CD4-positive, alpha-beta T cell treated with Interleukin-1 beta for 1 hour (primary cell): ENCODE measurements at places on chromosomes 16 and 17.
A peak's percentile ranks its signal among the peaks of the same experiment; 100 is the strongest.

DNA sequence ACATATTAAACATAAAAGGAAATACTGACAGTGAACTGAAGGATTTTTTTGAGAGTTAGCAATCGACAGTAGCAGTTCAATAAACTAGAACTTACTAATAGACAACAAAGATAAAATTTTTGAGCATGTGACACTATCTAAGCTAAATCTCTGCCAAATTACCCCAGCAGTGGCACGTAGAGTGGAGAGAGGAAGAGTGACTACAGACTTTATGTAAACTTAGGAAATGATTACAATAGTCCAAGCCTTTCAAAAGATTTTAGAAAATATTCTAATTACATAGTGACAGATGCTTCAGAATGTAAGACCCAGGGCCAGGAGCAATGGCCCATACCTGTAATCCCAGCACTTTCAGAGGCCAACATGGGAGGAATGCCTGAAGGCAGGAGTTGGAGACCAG lies 52.4 kb downstream of the CFDP1 start:
- no peak for DNase-seq

DNA sequence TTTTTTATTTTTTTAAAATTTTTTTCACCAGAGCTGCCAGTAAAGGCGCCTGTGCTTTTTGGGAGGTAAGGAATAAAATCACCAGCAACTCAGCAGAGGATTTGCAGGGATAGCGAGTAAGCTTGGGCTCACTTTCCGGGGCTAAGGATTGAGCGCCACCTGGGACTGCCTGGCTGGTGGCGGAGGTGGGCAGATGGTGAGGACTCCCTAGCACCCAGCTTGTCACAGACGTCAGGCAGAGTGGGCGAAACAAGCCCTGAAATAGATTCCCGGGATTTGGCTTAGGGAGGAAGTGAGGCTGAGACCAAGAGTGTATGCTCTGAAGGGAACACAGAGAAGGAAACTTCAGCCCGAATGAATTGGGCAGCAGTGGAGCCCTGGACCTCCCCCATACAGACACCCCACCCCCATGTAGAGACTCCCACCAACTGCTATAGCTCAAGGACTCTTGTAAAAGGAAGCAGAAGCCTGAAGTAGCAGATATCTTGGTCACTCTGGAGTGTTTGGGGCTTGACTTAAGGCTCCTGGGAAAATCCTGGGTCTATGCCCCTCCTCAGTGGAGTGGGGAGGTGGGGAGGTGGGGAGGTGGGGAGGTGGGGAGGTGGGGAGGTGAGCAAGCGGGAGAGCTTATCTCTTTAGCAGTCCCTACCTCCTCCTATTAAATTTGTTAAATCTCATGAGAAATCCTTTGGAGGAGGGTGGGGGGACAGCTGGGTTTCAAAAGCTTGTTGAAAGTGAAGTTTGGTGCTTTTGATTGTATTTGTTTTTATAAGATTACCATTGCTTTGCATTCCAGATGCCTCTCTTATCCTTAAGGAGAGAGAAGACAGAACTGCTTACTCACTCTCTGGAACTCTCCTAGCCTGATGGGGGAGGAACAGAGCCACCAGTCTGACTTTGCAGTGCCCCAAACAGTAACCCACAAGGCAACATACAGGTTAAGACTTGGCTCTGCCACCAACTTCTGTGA lies 8.2 kb downstream of the ARL4D start:
- DNase-seq, result no peak

GRCh38 chr16:20049831-20050230 lies 23.9 kb downstream of the GPR139 start:
- no peak for DNase-seq

- DNase-seq, result no peak
Measured at GRCh38 chr17:38745545-38745944, 2.6 kb downstream of the PCGF2 start.

DNA sequence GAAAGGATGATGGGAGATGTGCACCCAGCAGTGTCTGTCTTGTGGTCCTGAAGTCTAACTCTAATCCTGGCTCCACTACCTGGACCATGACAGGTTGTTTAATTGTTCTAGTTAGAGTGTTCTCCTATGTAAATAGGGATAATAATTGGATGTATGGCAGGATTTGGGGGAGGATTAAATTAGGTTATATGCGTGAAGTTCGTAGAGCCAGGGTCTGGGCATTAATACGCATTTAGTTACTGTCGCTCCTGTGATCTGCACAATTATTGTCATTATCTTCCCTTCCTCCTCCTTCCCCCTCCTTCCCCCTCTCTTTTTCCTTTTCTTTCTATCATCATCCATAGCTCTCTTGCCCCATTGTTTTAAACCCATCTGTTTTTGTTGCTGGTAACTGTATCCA lies 210.3 kb downstream of the WWOX start:
- no peak for DNase-seq

DNA sequence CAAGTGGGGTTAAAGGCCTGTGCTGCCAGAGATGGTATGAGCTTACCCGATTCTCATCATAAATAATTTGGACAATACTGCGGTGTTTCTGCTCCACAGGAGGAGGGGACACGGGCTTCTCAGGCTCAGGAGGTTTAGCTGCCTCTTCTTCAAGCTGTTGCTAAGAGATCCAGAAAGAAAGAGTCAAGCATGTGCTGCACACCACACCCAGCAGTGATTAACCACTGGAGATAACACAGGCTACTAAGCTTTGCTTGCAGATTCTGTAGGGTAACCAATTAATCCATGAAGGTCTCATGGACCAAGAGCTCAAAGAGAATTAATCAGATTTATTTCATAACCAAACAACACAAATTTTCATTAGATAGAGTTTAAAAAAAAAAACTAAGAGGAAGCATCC lies 56.6 kb downstream of the NCOR1 start:
- no peak for DNase-seq

GRCh38 chr17:72121164-72122009 lies 567 bp downstream of the SOX9 start:
- no peak for DNase-seq

DNA sequence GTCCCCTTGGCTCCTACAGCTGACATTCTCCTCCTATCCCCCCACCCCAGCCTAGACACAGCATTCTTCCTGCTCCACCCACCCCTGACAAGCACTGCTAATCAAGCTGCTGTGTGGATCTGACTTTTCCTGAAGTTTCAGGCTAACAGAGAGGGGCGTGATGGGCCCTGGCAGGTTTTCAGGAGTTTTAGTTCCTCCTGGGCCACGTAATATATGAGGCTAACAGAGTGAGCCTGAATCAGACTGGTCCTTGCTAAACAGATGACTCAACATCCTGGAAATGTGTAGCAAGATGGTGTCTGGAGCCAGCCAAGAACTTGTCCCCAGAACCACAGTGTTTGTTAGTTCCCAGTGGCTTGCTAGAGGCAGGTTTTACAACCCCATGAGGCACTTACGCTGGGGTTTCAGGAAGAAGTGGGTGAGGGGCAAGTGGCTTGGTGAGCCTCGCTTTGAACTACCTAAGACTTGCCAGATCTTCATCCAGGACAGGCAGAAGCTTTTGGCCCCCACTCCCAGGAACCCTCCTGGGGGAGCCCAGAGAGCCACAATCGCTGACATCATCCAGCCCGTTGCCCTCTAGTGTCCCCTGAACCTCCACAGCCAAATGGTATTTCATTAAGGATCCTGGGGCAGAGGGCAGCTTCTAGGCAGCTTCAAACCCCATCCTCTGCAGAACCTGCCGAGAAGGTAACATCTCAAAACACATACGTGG lies 15.9 kb downstream of the TMEM92 start:
- peak; percentile 60 for DNase-seq
